Stimulated activated CD8-positive, alpha-beta memory T cell treated with anti-CD3 and anti-CD28 coated beads, Interleukin-4, amount 100 ng/mL, for 1 hour (primary cell): ENCODE measurements at places on chromosomes 1 and 21.

DNA sequence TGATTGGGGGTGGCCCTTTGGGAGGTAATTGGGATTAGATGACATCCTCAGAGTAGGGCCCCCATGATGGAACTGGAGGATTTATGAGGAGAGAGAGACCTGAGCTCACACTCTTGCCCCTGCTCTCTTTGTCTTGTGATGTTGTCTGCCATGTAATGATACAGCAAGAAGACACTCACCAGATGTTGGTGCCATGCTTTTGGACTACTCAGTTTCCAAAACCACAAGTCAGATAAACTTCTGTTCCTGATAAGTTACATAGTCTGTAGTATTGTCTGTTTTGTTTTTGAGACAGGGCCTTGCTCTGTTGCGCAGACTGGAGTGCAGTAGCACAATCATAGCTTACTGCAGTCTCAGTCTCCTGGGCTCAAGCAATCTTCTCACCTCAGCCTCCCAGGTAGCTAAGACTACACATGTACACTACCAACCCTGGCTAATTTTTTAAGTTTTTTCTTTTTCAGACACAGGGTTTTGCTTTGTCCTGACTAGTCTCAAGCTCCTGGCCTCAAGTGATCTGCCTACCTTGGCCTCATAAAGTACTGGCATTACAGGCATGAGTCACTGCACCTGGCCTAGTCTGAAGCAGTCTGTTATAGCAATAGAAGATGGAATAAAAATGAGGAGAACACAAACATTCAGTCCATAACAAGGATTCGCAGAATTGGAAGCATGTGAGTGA lies 115.0 kb upstream of the GALNT2 start:
- DNase-seq = no peak

DNA sequence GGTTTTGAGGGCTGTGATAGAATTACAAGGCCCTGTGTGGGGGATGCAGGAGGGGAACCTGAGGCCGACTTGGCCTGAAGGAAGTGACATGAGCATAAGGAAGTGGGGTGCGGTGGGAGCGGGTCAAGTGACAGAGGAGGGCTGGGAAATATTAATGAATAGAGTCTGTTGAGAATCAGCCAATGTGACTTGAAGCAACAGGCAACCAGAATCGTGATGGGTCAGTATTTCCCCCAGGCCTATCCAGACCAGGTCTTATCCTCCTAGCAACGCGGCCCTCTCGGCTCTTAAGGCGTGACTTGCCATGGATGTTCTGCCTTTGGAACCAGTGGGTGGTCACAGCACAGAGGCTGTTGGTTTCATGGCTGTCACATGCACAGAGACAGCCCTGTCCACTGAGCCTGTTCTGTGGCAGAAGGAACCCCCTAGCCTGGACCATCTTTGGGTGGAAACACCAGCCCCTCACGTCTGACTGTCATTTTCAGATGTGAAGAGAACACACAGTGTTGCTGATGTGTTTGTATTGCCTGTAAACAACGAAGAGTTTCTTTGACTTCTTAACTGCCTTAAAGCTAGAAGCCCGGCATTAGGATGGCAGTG lies 468.8 kb downstream of the CAMTA1 start:
- no peak for DNase-seq

GRCh38 chr1:103513711-103514110 lies 11.8 kb upstream of the RNPC3 start:
- no peak for DNase-seq

GRCh38 chr21:43854773-43855633 lies 10.0 kb upstream of the AGPAT3 start:
- DNase-seq = no peak

GRCh38 chr21:27885296-27885711 lies 918.4 kb upstream of the ADAMTS5 start:
- no peak for DNase-seq

- no peak for DNase-seq
Measured at GRCh38 chr21:15020797-15021196, 44.0 kb downstream of the NRIP1 start.

DNA sequence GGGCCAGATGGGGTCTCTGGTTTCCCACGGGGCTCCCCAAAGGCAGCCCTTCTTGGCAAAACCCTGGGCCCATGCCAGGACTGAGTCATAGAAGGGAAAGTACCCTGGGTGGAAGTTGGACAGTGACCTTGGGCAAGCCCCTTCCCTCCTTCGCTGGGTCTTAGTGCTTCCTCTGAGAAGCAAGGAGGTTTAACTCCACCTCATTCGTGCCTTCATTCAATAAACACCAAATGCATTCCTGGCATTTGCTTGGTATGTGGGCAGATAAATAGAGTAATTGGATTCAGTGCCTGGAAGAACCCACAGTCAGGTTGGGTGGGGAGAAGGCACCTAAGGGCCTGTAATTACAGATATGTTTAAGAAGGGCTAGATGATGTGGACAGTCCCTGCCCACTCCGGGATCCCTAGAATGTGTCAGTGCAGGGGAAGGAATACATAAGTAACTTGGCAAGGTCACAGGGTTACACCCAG lies 36.3 kb upstream of the CITED4 start:
- DNase-seq = no peak

GRCh38 chr21:46122758-46123683 lies 25.1 kb downstream of the COL6A2 start:
- no peak for DNase-seq

- DNase-seq = no peak
Measured at GRCh38 chr1:15680131-15680530, 4.0 kb upstream of the PLEKHM2 start.

GRCh38 chr1:224623310-224623714 lies 7.2 kb downstream of the CNIH3 start:
- no peak for DNase-seq

DNA sequence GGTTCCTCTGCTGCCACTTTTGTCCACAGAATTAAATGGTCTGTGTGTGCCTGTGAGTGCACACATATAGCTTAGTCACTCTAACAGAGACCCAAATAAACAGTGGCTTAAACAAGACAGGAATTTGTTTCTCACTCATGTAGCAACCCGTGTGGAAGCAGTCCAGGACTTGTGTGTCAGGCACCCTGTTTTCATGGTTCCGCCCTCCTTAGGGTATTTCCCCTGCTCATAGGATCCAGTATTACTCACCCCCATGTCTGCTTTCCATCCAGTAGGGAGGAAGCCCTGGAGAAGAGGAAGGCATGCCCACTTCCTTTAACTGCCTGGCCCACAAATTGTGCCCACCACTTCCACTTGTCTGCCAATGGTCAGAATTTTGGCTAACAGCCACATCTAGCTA lies 41.3 kb upstream of the TACSTD2 start:
- DNase-seq = no peak

- no peak for DNase-seq
Measured at GRCh38 chr1:97334454-97334853, 586.4 kb downstream of the DPYD start.

DNA sequence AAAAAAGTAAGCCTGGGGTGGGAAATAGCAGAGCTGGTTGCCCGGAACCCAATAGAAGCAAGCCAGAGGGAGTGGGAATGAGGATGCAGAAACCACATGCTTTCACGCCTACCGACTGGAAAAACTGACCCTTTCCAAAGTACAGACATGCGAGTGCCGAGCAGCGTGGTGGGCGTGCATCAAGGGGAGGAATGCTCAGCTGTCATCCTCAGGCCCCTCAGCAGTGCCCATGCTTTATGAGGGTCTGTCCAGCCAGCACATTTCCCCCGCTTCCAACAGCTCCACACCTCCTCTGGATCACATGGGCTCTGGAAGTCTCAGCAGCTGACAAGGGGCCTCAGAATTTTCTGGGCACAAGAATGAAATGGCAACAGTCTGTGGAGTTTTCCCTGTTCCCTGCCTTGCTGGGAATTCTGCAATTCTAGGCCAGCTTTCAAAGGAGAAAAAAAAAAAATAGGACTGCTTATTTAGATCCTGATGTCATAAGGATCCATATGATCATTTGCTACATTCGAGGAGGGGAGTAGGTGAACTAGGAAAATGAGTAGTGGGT lies 19.1 kb upstream of the IKBKE start:
- no peak for DNase-seq

- DNase-seq = no peak
Measured at GRCh38 chr1:46134660-46135331, 2.4 kb upstream of the PIK3R3 start.

DNA sequence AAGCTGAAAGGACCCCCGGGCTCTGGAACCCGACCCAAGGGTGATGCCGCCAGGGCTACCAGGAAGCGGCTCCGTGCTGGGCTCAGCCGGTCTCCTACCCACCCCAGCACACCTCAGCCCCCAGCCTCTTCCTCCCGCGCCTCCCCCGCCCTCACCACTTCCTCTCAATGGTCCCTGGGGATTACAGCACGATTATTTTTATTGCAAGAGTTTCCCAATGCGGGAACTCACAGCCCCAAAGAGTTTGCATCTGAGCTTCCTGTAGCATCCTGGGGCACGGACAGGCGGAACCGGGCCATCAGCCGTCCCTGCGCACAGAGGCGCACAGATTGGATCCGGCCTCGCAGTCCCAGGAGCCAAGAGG lies 8.7 kb upstream of the SLX9 start:
- DNase-seq = no peak

- no peak for DNase-seq
Measured at GRCh38 chr1:229230140-229230892, 40.6 kb upstream of the RAB4A start.

DNA sequence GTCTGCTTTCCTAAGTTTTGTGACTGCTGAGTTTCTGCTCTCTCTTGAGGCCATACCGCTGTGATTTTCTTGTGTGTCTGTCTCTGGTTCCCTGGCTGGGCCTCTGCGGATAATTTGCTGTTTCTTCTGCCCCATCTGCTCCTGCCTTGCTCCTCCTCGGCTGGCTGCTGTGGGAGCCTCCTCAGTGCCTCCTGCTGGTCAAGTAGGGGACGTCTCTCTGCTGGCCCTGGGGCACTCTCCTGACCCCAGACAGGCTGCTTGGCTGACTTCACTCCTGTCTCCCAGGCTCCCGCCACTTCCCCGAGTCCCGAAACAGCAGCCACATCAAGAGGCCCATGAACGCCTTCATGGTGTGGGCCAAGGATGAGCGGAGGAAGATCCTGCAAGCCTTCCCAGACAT lies 28.5 kb downstream of the ETNK2 start:
- DNase-seq = no peak

- DNase-seq = no peak
Measured at GRCh38 chr1:89719502-89720306, 86.8 kb downstream of the LRRC8C start.
